ENCODE measurements at places on chromosomes 16 and 17. TPM values are rescaled to one million over a fixed set of nuclear protein-coding genes. Genes with fewer than 3 reads are reported as not detected.

DNA sequence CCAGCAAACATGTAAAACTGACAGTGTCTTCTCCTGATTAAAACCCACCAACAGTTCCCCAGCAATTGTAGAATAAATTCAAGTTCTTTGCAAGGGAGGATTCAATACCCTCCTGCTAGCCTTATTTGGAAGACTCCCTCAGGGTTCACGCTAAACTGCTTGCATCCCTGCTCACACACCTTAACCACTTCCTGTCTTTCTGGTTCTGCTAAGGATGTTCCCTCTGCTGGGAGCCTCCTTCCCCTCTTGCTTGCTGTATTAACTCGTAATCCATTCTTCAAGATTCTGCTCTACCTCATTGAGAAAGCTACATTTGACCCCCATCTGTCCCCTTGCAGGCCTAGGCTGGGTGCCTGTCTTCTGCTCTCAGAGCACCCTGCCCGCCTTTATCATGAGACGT, 2.3 kb upstream of the SHISA6 start:
- H3K36me3 ChIP-seq = no peaks in the 10 kb centered on the region
- H3K27ac ChIP-seq = no peak overlapping the region
- peaks cover 3% of the 10 kb centered on the region for H3K27me3 ChIP-seq
- no peak for DNase-seq

DNA sequence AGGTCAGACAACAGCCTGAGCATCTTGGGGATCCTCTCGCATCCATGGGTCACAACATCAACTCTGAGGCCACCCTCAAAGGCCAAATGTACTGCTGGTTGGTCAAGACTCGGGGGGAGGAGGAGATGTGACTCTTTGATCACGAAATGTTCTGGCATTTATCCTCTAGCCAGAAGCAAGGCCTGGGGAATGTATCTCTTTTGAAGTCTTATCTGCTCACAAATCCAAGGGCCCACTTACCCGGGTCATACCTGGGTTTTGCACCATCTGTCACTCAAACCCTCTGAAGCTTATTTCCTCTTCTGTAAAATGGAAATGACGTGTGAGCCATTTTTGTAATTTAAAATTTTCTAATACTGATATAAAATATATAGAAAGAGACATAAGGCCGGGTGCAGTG, 13.2 kb downstream of the CA7 start:
- H3K4me1 ChIP-seq = no peaks in the 10 kb centered on the region
- DNase-seq = no peak
- H3K27me3 ChIP-seq = no peaks in the 10 kb centered on the region
- no peaks in the 10 kb centered on the region for H3K36me3 ChIP-seq
- H3K4me3 ChIP-seq = no peak overlapping the region
- H3K27ac ChIP-seq = no peak overlapping the region

GRCh38 chr16:78932355-78932943, 668.1 kb downstream of the MAF start:
- no peaks in the 10 kb centered on the region for H3K4me1 ChIP-seq
- H3K27me3 ChIP-seq = no peaks in the 10 kb centered on the region
- H3K36me3 ChIP-seq = no peaks in the 10 kb centered on the region

DNA sequence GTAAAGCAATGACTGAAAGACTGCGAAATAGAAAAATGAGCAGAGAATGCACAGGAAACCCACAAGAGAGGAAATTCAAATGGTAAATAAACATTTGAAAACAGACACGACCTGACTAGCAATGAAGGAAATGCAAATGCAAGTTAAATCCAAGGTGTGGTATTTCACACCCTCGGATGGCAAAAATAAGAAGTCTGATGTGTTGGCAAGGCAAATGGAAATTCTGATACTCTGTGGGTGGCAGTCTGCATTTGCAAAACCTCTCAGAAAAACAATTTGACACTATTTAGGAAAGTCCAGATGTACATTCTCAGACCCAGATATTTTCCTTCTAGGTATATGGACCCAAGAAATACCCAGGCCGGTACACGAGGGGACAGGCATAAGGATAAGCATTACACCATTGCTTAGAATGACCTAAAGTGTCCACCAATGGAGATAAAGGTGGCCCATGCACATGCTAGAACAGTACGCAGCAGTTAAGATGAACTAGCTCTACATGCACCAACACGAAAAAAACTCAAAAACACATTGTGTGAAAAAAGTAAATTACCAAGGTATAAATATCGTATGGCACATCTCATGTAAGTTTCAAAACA, 116.7 kb downstream of the GAS7 start:
- H3K4me3 ChIP-seq = no peak overlapping the region
- no peaks in the 10 kb centered on the region for H3K36me3 ChIP-seq
- DNase-seq = no peak
- H3K4me1 ChIP-seq = no peaks in the 10 kb centered on the region
- H3K27me3 ChIP-seq = no peaks in the 10 kb centered on the region

GRCh38 chr17:3921006-3921405, 4.7 kb upstream of the P2RX1 start:
- no peak for DNase-seq
- no peaks in the 10 kb centered on the region for H3K36me3 ChIP-seq
- H3K4me1 ChIP-seq = no peaks in the 10 kb centered on the region
- no peak overlapping the region for H3K27ac ChIP-seq
- H3K4me3 ChIP-seq = no peak overlapping the region

The C16orf46 gene
- total RNA-seq = 1.9 TPM
